GM23248 (cell line): ENCODE measurements at places on chromosomes 4 and X. TPM values are rescaled to one million over a fixed set of nuclear protein-coding genes. Genes with fewer than 3 reads are reported as not detected.
A peak's percentile ranks its signal among the peaks of the same experiment; 100 is the strongest.

DNA sequence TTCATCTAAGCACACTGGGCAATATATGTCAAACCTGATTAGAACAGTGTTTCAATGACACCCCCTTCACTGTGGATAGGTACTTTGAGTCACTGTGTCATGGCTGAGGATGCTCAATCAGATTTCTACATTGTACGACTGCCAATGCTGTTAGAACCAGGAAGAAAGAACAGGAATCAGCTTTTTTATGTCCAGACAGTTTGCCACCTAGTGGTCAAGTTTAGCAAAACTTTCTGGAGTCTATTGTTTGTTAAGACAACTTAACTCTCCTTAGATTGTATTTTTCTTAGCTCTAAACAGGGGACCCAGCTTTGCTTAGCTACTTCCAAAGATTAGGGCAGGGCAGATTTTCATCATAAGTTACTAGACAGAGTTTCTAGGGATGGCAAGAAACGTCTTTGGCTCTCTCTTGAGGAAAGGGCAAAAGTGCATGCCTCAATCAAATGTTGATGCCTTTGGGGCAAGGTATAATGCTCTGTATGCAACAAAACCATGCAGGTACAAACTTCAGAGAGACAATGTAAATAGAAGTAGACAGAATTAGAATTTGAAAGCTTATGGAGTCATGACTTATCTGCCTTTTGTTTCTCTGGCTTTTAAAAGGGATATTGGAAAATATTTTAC is 40.5 kb upstream of the BMP3 start:
- DNase-seq = peak; percentile 77

GRCh38 chrX:100658941-100659381 is 15.0 kb downstream of the SRPX2 start:
- DNase-seq = no peak

GRCh38 chr4:173057901-173058300 is 110.7 kb upstream of the GALNT7 start:
- peak; percentile 33 for DNase-seq

Gene LINC00632
- 17.7 and 20.6 TPM in 2 replicates for total RNA-seq

Gene TRIM2
- total RNA-seq = 26.4 and 32.4 TPM in 2 replicates
